ENCODE measurements at places on chromosomes 1 and 21. TPM values are rescaled to one million over a fixed set of nuclear protein-coding genes. Genes with fewer than 3 reads are reported as not detected.

Gene SLC44A3
- 1.8 TPM for total RNA-seq

Gene RGS4
- total RNA-seq: 1.4 TPM

Gene IER5
- total RNA-seq: 16.4 TPM

- no peak for DNase-seq
Measured at GRCh38 chr1:56788588-56788987, 30.6 kb downstream of the FYB2 start.

GRCh38 chr21:39668369-39668768 is 55.6 kb downstream of the B3GALT5 start:
- DNase-seq: no peak

GRCh38 chr1:86387916-86388627 is 8.1 kb downstream of the ODF2L start:
- DNase-seq: no peak

GRCh38 chr1:220321758-220322157 is 49.5 kb upstream of the RAB3GAP2 start:
- no peak for DNase-seq

Data from skin of body (tissue), 3 donors.